ENCODE measurements at places on chromosomes 1 and 21.

GRCh38 chr1:202076050-202076511 is 46.6 kb upstream of the GPR37L1 start:
- DNase-seq: no peak

DNA sequence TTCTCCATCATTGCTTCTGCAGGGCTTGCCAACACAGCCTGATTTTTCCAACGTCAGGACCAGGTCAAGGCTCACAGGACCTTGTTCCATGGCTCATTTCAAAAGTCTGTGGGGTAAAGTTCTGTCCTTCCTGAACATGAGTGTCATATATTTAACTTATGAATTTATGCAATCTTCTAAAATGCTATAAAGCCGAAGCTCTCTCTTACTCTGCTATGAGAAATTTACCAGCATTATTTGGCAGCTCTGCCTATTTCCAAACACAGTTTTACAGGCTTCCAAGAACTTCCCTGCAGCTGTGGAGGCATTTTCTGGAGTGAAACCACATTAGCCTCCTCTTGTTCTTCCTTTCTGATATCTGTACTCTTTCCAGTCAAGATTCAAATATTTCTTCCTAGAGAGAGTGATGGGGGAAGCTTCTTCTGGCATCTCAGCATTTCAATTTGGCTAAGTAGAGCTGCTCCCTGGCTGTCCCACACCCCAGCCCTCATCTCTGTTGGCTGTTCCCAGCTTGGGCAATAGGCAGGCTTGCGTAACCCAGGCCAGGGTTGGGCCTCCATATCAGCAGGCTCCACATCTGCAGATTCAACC is 15.6 kb upstream of the HMGCS2 start:
- no peak for DNase-seq

DNA sequence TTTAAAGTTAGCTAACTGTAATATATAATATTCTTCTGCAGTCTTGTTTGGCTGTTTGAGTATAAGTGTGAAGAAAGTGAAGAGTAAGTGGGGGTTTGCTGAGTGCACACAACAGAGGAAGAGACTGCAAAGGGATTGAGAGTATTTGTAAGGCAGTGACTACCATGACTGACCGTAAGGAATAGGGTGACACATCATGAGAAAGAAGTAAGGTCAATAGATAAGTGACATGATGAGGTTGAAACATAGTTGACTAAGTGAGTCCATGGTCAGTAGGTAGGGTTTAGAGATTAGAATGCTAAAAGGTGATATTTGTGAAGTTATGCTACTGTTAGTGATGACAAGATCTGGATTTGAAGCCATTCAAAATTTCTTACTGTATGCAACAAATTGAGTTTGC is 27.7 kb downstream of the WARS2 start:
- DNase-seq: no peak

- DNase-seq: no peak
These were observed 13.9 kb downstream of the PLA2G2F start for GRCh38 chr1:20153000-20153418.

DNA sequence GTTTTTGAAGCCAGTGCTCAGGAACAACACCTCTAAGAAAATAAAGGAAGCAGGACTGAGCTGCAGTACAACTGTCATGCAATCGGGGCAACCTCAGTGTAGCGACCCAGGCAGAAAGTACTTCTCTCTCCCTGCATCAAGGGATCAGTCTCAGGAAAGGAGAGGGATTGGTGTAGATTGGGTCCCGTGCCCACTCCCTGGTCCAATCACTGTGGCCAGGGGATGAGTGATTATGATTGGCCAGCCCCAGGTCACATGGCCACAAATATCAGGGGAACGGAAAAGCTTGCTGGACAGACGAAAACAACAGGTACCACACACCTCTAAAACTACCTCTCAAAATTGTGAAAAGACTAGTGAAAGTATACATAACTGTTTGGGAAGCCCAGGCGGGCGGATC is 136.2 kb upstream of the F3 start:
- no peak for DNase-seq

- no peak for DNase-seq
These were observed 59.2 kb downstream of the ABCA4 start for GRCh38 chr1:94061513-94062443.

DNA sequence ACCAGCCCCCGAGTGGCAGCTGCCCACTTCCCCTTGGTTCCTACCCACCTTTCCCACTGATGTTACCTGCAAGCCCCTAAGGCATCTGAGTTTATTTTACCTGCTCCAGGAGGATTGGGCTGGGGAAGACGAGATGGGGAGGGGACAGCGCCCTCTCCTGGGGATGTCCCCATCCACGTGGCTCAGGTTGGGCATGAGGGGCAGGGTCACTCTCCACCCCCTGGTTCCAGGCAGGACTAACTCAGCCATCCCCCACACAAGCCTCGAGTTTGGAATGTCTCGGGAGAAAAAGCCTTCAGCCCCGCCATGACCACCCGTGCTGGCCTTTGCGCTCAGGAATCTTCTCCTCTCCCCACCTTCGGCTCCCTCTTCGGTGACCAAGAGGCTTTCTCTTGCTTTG is 90.0 kb downstream of the ARHGEF10L start:
- DNase-seq: no peak
